ENCODE measurements at places on chromosomes 5 and 9.

GRCh38 chr5:178583279-178583678 lies 6.9 kb downstream of the COL23A1 start:
- DNase-seq = no peak

GRCh38 chr5:77936365-77936693 lies 160.2 kb upstream of the TBCA start:
- DNase-seq = no peak

- no peak for DNase-seq
Observed at GRCh38 chr9:85030316-85030715, 360.8 kb downstream of the NTRK2 start.

DNA sequence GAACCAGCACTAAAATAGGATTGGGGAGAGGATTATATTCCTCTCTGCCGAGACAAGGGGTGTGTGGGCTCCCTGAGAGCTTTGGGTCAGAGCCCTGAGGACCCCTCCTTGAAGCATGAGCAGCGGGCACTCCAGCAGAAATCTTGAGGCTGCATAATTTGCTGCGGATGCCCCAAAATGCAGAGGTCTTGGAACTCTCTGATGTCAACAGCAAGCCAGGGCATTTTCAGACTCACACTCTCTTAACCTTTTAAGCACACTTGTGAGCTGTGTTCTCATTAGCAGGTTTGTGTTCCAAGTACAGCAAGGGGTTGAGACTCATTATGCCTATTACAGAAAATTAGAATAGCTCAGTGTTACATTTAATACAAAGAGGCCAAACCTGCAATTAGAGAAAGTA lies 513.0 kb upstream of the ADAMTS16 start:
- no peak for DNase-seq

GRCh38 chr9:126849591-126850225 lies 10.7 kb upstream of the ZBTB34 start:
- DNase-seq = no peak

DNA sequence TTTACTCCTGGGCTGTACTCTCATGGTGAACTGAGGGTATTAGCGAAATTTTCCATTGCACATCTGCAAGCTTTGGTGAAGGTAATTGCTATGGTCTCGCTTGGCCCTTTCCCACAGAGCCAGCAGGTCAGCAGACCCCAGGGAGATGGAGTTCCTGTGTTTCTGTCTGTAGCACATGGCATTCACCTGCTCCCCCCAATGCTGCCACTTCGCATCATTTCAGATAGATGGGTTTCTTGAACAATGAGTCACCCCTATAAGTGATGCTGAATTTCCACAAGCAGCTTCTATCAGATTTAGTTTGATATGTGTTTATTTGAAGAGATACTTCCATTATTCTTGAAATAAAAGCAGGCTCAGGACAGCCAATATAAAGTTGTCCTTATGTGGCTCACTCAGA lies 117.8 kb downstream of the ERCC6L2 start:
- no peak for DNase-seq

GRCh38 chr9:117444501-117444900 lies 29.6 kb upstream of the ASTN2 start:
- no peak for DNase-seq

- DNase-seq = no peak
Observed at GRCh38 chr5:177364159-177364962, 6.6 kb downstream of the RGS14 start.

DNA sequence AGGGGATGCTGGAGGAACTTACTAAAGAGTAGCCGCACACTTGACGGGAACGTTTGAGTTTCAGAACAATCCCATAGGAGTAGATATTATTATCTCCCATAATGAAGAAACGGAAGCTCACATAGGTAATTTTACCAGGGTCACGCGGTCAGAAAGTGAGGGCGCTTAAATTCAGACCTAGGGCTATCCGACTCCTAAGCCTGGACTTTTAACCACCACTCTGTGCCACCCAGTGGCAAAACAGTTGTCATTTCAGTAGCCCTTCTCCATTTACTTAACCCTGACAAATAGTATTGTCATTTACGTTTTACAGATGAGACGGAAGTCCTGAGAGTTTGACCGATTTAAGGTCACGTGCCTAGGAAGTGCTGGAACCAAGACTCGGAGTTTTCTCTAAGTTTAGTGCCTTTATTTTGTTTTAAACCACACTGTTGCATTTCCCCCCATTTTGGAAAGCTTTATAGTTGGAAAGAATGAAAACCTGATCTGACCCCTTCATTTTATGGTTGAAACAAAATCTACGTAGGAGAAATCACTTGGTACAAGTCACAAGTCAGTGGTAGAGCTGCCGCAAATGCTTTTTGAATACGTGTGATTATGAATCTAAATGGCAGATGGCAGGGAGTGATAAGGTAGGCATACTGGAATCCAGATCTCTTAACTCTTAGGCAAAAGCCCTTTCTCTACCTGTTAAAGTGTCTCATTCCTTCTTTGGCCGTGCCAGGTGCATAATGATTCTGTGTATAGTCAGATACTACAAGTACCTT lies 650 bp downstream of the MRRF start:
- no peak for DNase-seq

- DNase-seq = no peak
Observed at GRCh38 chr5:119279093-119279492, 76.7 kb upstream of the TNFAIP8 start.

- no peak for DNase-seq
Observed at GRCh38 chr9:135939351-135940265, 21.6 kb downstream of the UBAC1 start.

DNA sequence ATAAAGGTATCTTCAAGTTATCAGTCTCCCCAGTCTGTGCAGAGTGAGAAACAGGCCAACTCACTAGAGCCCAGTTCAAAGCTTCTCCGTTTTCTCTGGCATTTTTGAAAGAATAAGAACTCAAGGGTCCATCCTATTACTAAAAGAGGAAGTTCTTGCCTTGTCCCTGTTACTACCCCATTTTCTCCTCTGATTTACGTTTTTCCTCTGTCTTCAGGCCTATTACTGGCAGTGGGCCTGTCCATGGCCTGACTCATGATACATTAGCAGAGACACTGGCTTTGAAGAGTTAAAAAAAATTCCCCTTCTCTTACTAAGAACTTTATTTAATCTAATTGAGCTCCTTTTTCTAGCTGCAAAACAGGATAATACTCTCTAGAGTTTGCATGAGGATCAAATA lies 624.0 kb upstream of the KLF4 start:
- DNase-seq = no peak

- no peak for DNase-seq
Observed at GRCh38 chr5:94890907-94891306, 272.4 kb downstream of the SLF1 start.

GRCh38 chr5:133831491-133832224 lies 136.8 kb downstream of the C5orf15 start:
- no peak for DNase-seq

GRCh38 chr9:126471084-126471624 lies 142.6 kb upstream of the LMX1B start:
- no peak for DNase-seq
